ENCODE measurements at places on chromosomes 12 and 14.

GRCh38 chr12:3592856-3593625, 102.0 kb downstream of the PRMT8 start:
- no peak for DNase-seq

DNA sequence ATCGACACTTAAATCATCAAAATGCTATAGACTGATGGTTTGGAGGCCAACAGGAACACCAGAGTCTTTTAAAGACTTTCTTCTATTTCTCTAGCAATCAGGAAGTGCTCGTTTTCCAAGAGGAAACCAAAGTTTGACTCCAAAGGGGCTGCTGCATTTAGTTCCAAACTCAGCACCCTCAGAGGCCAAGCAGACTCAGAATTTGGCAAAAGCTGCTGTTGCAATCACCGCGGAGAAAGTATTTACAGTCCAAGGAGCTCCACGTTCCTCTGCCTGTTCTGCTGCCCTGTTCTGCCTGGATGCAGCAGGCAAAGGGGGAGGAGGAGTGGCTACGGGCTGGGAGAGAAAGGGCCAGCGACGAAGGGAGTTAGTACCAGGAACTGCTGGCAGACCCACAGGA, 325.1 kb downstream of the BCL11B start:
- DNase-seq, result no peak

GRCh38 chr14:59154373-59154772, 34.1 kb upstream of the DAAM1 start:
- no peak for DNase-seq

DNA sequence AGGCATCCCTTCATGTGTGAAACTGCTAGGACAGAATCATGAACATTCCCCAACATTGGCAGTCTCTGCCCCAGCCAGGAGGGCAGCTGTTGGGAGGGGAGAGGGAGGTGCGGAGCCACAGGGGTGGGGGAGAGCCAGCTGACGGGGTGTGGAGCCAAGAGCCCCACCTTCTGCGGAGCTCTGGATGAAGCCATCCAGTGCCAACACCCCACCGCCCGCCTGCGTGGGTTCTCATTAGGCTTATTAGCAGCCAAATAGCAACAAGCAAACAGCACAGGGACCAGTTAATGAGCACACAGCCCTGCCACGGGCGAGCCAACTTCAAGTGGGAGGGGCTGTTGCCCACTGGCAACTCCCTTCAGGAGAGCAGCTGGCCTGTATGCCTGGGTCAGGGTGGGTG, 12.1 kb downstream of the LTBP2 start:
- no peak for DNase-seq

GRCh38 chr14:90815572-90815821, 733 bp downstream of the TTC7B start:
- DNase-seq, result no peak

DNA sequence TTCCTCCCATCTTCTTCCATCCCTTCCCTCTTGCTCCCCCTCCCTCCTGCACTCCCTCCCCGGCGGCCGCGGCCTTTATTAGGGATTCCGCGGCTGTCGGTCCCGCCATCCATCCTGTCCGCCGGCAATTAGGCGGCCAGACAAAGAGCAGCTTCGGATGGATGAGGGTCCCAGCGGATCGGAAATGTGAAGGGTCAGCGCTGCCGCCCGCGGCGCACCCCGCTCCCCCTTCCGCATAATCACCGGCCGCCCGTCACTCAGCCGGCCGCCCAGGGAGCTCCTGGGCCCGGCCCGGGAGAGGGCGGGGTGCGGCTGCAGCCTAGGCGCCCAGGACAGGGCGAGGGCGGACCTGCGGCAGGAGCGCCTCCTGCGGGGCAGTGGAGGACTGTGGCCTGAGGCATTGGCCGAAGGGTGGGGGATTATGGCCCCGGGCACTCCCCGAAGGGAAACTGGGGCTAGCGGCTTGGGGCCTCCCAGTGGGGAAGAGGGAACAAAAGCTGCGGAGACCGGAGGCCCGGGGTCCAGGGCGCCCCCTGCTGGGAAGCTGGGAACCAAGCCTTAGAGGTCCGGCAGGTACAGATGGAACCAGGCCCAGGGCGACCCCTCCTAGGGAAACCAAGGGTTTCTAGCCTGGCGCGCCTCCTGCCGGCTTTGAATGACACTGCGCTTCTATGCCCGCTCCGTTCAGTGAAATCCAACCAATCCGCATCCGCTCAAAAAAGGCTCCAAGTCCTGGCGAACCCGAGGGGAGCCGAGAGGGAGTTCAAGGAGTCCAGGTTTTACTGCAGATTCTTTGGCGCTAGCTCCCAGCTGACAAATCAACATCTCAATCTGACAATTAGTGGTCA, 4.4 kb upstream of the DNAJC22 start:
- DNase-seq, result peak; percentile 98

- no peak for DNase-seq
These were observed 24.0 kb downstream of the BTBD7 start for GRCh38 chr14:93308686-93309345.

DNA sequence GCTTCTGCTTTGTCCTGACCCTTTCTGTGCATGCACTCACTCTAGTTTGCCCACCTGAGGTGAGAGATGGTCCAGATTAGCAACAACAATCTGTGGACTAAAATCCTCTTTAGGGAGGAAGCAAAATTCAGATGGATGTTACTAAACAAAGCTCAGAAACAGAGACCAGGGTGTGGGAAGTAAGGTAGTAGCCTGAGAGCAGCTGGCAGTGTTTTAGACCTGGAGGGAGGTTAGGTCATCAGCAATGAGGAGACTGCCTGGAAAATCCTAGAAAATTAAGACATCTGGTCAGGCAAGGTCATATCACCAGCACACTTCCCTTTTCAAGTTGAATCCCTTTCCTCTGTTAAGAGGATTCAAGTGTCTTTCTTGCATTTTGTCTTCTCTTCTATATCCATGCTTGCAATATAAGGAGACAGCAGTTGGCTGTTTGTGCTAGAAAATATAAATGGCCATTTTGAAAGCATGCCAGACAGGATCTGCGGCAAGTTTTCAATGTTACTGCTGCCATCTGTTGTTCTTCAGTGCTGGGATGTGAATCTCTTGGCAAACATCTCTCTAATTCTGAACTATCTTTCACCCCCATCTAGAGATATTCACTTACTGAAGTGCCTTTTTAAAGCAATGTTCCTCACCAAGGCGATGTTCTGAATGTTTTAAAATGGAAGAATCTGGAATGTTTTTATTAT, 266.4 kb downstream of the NAV3 start:
- no peak for DNase-seq

- no peak for DNase-seq
These were observed 349 bp downstream of the CDC42BPB start for GRCh38 chr14:103057028-103057371.

GRCh38 chr12:71865166-71865713, 25.7 kb downstream of the TBC1D15 start:
- DNase-seq, result no peak

DNA sequence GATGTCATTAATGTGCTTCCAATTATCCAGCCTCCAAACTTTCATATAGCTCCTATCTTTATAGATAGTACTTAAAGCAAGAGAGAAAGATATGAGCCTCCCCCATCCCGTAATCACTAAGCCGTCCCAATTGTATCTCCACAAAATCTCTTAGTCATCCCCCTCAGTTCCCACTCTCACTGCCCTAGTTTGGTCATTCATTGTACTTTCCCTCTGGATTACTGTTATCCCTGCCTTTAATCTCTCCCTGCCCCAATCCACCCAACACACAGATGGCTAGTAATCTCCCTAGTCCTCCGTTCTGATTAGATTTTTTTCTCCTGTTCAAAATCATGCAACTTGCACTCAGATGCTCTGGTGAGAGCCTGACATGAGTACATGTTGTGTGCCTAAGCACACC, 5.4 kb upstream of the BCAT1 start:
- DNase-seq, result no peak

DNA sequence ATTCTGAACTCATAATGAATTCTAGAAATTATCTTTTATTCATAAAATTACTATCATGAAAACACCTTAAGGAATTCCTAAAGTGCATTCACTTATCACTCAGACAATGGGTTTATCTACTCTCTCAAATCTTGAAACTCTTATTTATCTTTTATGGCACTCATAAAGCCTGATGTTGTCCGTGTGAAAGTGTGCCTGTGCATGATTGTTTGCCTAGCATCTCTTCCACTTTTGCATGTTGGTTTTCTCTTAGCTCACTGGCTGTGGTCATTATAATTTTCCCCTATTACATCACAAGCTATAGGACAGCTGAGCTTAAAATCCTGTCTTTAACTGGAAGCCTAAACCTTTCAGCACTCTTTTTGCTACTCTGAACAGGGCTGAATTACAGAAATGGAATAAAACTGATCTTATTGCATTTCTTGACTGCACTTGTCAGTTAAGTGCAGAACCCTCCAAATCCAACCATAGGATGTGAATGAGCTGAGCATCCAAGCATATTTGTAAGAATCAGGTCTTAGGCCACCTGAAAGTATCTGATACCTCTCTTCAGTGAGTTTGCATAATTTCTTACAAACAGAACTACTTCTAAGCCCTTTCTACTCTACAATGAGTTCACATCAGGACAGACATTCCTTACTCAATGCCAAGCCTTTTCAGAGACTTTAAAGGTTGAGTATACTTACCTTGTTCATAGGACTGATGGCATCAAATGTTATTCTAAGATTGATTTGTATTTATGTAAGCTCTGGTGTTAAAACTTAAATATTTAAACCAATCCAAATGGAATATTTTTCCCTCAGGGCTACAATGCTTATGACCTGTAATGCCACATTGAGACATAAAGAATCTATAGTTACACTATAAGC, 221.2 kb upstream of the KITLG start:
- DNase-seq, result no peak

- DNase-seq, result no peak
These were observed 132.6 kb upstream of the MAP1LC3B2 start for GRCh38 chr12:116426391-116427136.

DNA sequence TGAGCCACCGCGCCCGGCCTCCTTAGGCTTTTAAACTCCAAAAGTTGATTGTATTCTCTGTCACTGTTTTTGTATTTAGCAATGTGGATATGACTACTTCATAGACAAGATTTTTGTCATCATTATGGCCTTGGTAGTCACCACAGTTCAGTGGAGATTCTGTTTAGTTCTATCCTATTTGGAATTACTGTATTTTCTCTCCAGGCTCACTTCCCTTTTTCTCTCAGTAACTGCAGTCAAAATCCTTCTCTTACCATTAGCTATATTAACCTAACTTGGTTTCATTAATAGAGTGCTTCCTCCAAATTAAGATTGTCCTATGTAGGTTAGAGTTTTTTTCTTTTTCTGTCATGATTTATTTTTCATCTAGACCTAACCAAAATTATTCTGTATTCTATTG, 283.9 kb downstream of the TMTC2 start:
- no peak for DNase-seq

GRCh38 chr12:32148372-32148771, 41.7 kb downstream of the BICD1 start:
- DNase-seq, result no peak

GRCh38 chr14:95265106-95266094, 54.3 kb downstream of the CLMN start:
- peak; percentile 29 for DNase-seq

- DNase-seq, result no peak
These were observed 18.9 kb downstream of the RFC5 start for GRCh38 chr12:118035190-118036041.

DNA sequence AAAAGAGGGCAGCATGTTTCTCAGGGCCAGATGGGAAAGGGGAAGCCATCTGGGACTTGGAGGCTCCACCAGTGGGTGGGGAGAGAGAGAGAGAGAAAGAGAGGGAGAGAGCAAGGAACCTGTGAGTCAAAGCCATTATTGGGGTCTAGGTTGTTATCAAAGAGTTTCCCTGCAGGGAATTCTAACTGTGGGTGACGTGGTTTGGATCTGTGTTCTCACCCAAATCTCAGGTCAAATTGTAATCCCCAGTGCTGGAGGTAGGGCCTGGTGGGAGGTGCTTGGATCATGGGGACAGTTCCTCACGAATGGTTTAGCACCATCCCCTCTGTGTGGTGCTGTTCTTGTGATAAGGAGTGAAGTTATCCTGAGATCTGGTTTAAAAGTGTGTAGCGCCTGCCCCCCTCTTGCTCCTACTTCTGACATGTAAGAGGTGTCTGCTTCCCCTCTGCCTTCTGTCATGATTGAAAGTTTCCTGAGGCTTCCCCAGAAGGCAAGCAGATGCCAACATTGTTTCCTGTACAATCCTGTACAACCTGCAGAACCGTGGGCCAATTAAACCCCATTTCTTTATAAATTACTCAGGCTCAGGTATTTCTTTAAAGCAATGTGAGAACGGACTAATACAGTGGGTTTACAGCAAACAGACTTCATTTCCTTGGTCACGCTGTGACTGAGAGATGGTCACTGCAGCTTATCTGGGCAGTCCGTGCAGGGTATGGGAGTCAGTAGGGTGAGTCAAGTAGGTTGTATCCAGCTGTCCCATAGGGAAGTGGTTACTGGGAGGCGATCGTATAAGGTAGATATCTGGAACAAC, 52.4 kb downstream of the CCDC91 start:
- DNase-seq, result no peak

GRCh38 chr12:20520532-20520931, 152.2 kb downstream of the PDE3A start:
- no peak for DNase-seq

GRCh38 chr12:7602277-7602676, 63.4 kb downstream of the APOBEC1 start:
- DNase-seq, result no peak

DNA sequence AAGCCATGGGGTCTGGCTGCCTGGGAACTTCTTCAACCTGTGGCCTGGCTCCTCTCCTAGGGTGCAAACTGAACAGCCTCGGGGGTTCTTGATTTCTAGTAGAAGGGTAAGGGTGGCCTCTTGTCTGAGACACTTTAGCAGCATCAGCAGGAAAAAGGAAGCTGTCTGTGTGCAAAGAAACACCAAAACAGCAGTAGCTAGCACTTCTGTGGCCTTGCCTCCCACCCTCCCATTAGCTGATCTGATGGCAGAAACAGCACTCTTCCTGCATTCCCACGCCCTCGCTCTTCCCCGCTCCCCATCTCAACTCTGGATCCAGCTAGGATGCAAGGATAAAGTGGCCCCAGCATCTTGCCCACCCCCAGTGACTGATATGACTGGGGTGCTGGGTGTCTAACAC, 20.7 kb downstream of the SLC7A8 start:
- no peak for DNase-seq

DNA sequence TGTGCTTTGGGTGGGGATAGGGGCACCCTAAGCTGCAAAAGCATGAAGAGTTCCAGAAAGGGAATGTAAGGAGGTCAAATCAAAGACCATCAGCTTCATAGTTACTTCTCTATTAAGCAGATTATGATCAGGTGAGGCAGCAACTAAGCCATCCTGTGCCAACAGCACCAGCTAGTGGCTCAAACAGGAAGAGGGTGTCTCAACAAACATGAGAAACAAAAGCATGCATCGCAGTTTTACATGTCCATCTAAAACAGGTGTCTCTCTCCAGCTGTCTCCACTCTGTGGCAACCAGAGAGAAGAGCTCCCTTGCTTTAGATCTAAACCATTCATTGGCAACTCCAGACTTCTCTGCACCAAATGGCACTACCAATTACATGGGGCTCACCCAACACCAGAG, 52.9 kb downstream of the ACTN1 start:
- DNase-seq, result no peak

- no peak for DNase-seq
These were observed 8.7 kb upstream of the NCOR2 start for GRCh38 chr12:124576061-124576650.

GRCh38 chr14:94390372-94391086, 2.1 kb upstream of the SERPINA1 start:
- DNase-seq, result no peak

- DNase-seq, result no peak
These were observed 112.2 kb upstream of the FKBP4 start for GRCh38 chr12:2682296-2683251.
